ENCODE measurements at places on chromosomes 6 and 20.

DNA sequence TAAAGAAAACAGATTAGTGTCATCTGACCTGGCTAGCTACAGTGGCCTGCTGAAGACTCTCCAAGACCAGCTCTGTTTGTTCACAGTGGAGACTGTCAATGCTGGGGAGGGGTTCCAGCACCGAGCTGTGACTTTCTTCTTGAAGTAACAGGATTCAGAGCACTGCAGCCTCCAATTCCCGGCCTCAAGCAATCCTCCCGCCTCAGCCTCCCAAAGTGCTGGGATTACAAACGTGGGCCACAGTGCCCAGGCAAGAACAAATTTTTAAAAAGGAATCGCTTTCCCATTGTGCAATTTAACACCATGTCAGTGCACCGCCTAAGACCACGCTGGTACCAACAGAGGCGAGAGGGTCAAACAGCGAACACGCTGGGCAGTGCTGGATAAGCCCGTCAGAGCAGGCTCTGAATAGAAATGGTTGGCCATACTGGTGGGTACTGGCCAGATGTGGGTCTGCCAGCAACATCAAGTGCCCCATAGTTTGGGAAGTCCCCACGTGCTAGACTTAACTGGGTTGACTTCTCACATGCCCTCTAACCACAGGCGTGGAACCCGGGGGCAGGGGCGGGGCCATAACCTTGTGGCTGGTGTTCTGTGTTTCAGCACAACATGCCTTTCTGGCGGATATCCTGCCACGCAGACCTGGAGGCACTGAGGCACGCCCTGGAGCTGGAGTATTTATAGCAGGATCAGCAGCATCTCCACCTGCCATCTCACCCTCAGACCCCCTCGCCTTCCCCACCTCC, 168.9 kb downstream of the ZMYND8 start:
- peaks cover 11% of the 10 kb centered on the region for H3K4me1 ChIP-seq
- no peaks in the 10 kb centered on the region for H3K36me3 ChIP-seq
- peaks cover 12% of the 10 kb centered on the region for H3K27me3 ChIP-seq
- no peak overlapping the region for H3K27ac ChIP-seq

- no peaks in the 10 kb centered on the region for H3K27me3 ChIP-seq
- no peak overlapping the region for H3K27ac ChIP-seq
- DNase-seq, result no peak
- no peak overlapping the region for H3K4me3 ChIP-seq
- H3K4me1 ChIP-seq, result no peaks in the 10 kb centered on the region
Observed at GRCh38 chr6:140970485-140970884, 1162.2 kb upstream of the GJE1 start.

GRCh38 chr6:133173276-133173675, 67.9 kb upstream of the EYA4 start:
- no peaks in the 10 kb centered on the region for H3K4me1 ChIP-seq
- no peak overlapping the region for H3K4me3 ChIP-seq
- no peaks in the 10 kb centered on the region for H3K36me3 ChIP-seq
- DNase-seq, result no peak

- peaks cover 9% of the 10 kb centered on the region for H3K27me3 ChIP-seq
- peaks cover 4% of the 10 kb centered on the region for H3K4me1 ChIP-seq
- DNase-seq, result no peak
- no peak overlapping the region for H3K4me3 ChIP-seq
- no peak overlapping the region for H3K27ac ChIP-seq
Observed at GRCh38 chr6:40848868-40849514, 190.0 kb downstream of the UNC5CL start.

- no peaks in the 10 kb centered on the region for H3K36me3 ChIP-seq
- peaks cover 59% of the 10 kb centered on the region for H3K27me3 ChIP-seq
- no peak for DNase-seq
- H3K4me3 ChIP-seq, result no peak overlapping the region
Observed at GRCh38 chr6:5080574-5080973, 4.6 kb upstream of the PPP1R3G start.

- no peaks in the 10 kb centered on the region for H3K27me3 ChIP-seq
- no peaks in the 10 kb centered on the region for H3K36me3 ChIP-seq
- peaks cover 13% of the 10 kb centered on the region for H3K4me1 ChIP-seq
- no peak overlapping the region for H3K4me3 ChIP-seq
- no peak overlapping the region for H3K27ac ChIP-seq
- no peak for DNase-seq
Observed at GRCh38 chr6:127402890-127403617, 56.1 kb downstream of the KIAA0408 start.

DNA sequence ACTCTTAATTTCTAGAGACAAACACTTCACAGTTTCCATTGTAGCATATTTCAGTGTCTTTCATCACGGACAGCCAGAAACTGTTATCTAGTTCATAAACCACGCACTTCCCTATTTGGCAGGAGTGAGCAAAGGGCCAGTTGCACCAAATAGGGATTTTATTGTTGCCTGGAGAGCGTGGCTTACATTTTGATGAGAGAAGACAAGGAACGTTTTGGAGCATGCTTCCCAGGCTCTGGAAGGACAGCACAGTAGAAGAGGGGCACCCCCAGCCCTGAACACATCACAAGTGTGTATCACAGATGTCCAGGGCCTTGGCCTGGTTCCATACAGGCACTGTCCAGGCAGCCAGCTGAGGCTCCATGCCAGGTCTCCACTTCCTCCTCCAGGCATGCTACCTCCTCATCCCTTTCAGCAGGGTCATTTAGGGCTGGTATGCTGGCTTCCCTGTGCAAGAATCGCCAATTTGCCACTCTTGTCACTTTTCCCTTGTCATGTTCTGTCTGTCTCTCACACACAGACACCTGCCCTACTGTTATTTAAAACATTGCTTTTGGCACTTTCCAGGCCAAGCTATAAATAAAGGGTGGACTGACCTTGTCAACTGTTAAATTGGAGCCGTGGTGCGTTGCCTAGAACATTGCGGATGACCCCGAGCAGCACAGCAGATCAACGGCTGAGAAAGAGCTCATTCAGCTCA, 235.0 kb upstream of the GMDS start:
- no peaks in the 10 kb centered on the region for H3K36me3 ChIP-seq
- no peak overlapping the region for H3K27ac ChIP-seq
- H3K4me1 ChIP-seq, result no peaks in the 10 kb centered on the region
- no peak overlapping the region for H3K4me3 ChIP-seq

DNA sequence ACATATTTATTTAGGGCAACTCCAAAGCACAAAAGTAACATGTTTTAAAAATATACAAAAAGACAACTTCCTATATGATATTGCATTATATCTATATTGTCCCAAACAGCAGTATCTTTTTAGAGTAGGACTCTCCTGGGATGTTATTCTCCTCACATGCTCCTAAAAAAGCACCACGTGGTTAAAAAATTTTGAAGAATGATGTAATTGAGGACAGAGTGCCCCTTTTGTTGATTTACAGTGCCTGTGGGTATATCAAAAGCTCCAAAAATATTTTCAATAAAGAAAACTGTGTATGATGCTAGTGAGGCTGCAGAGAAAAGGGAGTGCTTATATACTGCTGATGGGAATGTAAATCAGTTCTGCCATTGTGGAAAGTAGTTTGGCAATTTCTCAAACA, 130.3 kb upstream of the HDAC2 start:
- no peak overlapping the region for H3K27ac ChIP-seq
- no peaks in the 10 kb centered on the region for H3K4me1 ChIP-seq
- peaks cover 2% of the 10 kb centered on the region for H3K27me3 ChIP-seq

DNA sequence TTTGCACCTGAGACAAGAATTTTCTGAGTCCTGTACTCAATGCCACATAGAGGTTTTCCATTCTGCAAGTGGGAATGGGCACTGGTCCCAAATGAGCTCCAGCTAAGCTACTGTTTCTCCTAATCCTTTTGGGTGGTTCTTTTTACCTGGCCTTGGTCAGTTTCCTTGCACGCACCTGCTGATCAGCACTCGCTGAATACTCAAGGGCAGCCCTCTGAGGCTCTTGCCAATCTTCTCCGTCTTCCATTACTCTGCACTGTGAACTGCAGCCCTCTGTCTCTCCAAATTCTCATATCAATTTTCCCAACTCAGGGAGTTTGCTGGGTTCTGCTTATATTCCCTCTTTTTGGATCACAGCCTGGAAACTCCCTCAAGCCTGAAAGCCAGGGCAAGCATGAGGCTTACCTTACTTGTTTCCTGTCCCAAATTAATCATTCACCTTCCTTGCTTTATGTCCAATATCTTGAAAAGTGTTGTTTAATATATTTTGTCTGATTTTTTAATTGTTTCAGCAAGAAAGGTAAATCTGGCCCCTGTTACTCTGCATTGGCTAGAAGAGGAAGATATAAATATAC, 138.0 kb upstream of the TBX18 start:
- H3K4me1 ChIP-seq, result no peaks in the 10 kb centered on the region
- H3K27me3 ChIP-seq, result no peaks in the 10 kb centered on the region
- no peaks in the 10 kb centered on the region for H3K36me3 ChIP-seq

GRCh38 chr20:6381887-6382286, 259.1 kb upstream of the FERMT1 start:
- H3K36me3 ChIP-seq, result no peaks in the 10 kb centered on the region
- H3K27ac ChIP-seq, result no peak overlapping the region
- H3K27me3 ChIP-seq, result no peaks in the 10 kb centered on the region
- H3K4me1 ChIP-seq, result no peaks in the 10 kb centered on the region
- no peak for DNase-seq

- H3K27ac ChIP-seq, result no peak overlapping the region
- peaks cover 26% of the 10 kb centered on the region for H3K4me1 ChIP-seq
- no peak overlapping the region for H3K4me3 ChIP-seq
Observed at GRCh38 chr20:63908008-63908682, 13.2 kb downstream of the DNAJC5 start.

DNA sequence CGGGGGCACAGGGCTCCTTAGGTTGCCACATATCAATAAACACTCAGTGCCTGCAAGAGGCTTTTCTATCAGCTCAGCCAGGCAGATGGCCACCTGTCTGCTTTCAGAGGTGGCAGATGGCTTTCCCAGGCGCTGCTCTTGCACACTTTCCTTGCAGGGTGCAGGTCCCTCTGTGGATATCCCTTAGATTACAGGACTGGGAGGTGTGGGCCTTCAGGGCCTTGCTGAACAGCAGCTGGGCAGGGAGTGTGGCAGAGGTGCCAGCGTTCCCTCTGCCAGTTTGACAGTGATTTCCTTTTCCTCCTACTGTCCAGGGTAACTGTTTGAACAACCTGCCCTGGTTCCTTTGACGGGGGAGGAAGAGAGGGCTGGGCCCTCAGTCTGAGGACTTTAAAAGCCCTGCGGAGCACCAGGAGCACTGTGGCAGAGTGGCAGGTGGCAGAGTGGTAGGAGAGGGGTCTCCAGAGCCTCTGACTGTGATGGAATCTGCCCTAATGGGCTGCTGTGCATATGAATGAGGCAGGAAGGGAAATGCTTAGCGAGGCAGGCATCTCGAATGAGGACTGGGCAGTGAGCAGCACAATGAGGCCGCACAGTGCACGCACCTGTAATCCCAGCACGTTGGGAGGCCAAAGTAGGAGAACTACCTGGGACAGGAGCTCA, 34.2 kb downstream of the ABHD12 start:
- no peaks in the 10 kb centered on the region for H3K27me3 ChIP-seq
- DNase-seq, result no peak
- no peak overlapping the region for H3K4me3 ChIP-seq
- H3K36me3 ChIP-seq, result peaks cover 5% of the 10 kb centered on the region
- H3K4me1 ChIP-seq, result peaks cover 7% of the 10 kb centered on the region

DNA sequence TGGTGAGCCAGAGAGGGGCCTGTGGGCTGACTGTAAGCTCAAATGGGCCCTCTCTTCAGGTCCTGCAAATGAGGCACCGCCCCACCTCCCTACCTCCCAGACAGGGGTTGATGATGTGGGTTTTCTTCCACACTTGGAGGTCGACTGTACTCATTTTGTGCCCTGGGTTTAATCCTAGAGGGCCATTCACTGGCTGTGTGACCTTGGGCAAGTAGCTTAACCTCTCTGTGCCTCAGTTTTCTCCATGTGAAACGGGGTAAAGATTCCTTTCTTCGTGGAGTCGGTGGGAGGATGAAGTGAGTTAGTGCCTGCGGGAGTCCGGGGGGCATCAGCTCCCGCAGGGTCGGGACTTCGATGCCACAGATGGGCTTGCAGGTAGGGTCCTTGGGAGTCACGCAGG, 23.9 kb downstream of the ZBP1 start:
- peaks cover 22% of the 10 kb centered on the region for H3K27me3 ChIP-seq
- H3K27ac ChIP-seq, result no peak overlapping the region
- no peak overlapping the region for H3K4me3 ChIP-seq
- DNase-seq, result no peak
- H3K36me3 ChIP-seq, result no peaks in the 10 kb centered on the region

DNA sequence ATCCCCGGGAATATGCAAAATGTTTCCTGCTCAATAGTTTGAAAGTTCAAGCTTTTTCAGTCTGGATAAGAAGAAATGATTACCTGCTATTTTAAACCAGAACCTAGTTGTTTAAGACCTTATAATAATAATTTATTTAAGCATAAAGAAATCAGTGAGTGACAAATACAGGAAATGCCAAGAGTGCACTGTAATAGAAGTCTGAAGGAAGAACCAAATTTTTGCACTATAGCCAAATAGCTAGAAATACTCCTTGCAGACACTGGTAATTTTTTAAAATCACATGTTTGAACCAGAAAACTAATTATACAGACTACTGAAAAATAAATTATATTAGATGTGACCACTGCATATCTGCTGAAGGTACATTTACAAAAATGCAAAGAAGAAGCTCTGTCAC, 93.2 kb downstream of the MMS22L start:
- DNase-seq, result no peak
- H3K27ac ChIP-seq, result no peak overlapping the region
- no peaks in the 10 kb centered on the region for H3K27me3 ChIP-seq
- no peaks in the 10 kb centered on the region for H3K36me3 ChIP-seq
- H3K4me1 ChIP-seq, result peaks cover 3% of the 10 kb centered on the region

DNA sequence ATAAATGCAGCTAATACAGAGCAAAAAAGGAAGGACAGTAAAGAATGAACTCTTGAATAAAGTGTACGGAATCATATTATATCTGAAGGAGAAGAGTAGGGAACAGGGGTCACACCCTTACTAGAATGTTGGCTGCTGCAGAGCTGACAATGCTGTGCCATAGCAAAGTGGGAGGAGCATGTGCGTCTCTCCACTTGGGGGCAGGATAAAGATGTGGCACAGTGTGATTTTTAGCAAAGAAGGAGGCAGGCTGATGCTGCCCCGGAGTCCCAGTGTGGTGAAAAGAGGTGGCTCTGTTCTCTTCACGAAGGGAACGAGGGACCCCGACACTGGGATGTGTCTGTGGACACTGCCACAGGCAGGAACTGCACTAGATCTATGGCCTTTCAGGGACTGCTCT, 67.5 kb downstream of the INSM1 start:
- peaks cover 6% of the 10 kb centered on the region for H3K4me1 ChIP-seq
- H3K27ac ChIP-seq, result no peak overlapping the region
- H3K36me3 ChIP-seq, result no peaks in the 10 kb centered on the region
- no peaks in the 10 kb centered on the region for H3K27me3 ChIP-seq
- H3K4me3 ChIP-seq, result no peak overlapping the region

GRCh38 chr20:17430125-17430950, 100.8 kb downstream of the BFSP1 start:
- H3K27ac ChIP-seq, result no peak overlapping the region
- no peak overlapping the region for H3K4me3 ChIP-seq
- no peaks in the 10 kb centered on the region for H3K36me3 ChIP-seq
- no peaks in the 10 kb centered on the region for H3K4me1 ChIP-seq
- peaks cover 2% of the 10 kb centered on the region for H3K27me3 ChIP-seq

DNA sequence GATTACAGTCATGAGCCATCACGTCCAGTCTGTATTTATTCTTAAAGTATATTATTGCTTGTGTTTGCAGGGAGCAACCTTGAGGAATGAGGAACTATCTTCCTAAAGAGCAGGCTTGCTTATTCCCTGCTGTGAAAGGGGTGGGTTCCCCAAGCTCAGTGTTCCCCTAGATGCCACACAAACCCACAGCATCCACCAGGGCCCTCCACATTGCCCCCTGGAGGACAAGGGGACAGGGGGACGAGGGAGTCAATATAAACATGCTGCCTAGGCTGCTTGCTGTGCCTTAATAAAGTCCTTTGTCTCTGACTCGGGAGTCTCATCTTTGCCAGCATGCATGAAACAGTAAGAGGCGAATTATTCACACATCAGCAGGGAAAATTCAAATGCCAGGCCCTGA, 8.0 kb upstream of the IDH3B start:
- H3K4me3 ChIP-seq, result no peak overlapping the region
- no peak overlapping the region for H3K27ac ChIP-seq
- no peaks in the 10 kb centered on the region for H3K36me3 ChIP-seq

Data from activated T-helper 2 cell treated with anti-CD3 and anti-CD28 coated beads, Interferon-gamma antibody, Interleukin-2, Interleukin-4, amounts not matched to agents 10 μg/mL and 5 μg/mL and 100 μg/mL, durations not matched to agents 14 hours and 24 hours and 36 hours (primary cell).